Suprapubic skin (tissue), 4 donors: ENCODE measurements at places on chromosomes 16 and 17.

DNA sequence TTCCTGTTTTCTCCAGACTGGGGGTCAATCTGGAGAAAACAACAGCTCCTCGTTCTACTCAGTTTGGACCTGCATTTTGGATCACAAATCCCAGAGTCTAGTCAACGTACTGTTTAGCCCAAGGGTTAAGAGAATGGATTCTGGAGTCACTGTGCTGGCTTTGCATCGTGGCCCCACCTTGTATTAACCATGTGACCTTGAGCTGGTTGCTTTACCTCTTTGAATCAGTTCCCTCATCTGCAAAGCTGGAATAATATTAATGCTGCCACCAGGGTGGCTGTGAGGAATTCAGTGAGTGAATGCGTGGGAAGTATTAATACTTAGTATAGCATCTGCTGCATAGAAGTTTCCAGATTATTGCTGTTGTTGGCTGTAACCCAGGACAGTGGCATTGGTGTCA, 11.3 kb upstream of the DHRS7C start:
- DNase-seq = no peak

DNA sequence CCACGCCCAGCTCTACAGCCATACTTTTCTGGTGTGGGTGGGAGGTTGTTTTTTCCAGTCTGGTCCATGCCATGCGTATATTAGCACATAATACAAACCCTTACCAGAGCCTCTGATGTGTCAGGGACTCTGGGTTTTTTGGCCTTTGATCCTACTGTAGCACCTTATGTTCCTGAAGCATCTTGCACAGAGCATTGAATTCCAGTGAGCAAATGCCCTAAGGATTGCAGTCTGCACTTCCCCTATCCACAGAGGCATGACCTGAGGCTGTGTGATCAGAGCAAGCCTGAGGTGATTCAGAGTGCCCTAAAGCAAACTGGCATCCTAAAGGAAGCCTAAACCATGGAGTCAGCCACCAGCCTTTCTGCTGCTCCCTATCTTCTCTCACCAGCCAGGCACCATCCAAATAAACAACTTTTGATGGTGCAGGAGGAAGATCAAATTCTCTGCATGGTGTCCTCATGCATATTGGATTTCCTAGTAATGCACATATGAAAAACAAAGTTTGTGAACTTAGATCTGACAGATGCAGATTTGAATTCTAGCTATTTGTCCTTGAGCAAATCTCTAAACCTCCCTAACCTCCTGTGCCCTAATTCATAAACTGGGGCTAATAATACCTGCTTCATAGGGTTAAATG, 41.2 kb upstream of the HAS3 start:
- no peak for DNase-seq

DNA sequence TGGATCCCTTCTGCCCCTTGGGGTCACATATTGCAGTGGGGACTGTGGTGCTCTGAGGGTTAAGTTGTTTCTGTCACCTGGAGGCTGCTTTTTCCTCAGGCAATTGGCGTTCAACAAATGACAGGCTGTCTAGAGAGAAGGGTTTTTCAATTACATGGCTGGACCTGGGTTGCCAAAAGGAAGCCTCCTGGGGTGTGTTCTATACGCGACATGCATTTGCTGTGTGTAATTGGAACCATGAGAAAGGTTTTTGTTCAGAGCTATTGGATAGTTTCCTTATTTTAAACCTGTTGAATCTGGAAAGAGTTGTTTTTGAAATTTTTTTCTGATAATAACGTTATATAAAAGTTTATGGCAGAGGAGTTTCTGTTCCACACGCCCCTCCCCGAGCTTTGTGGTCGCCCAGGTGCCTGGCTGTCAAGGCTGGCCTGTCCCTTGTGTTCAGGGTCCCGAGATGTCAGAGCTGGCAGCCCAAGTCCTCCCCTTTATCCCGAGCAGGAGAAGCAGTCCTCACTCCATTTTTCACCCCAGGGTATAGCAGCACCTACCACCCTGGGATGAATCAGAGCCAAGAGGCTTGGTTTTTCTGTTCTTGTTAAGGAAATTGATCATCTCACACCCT, 26.1 kb upstream of the ZNF750 start:
- no peak for DNase-seq

GRCh38 chr17:13437966-13438779, 163.6 kb downstream of the HS3ST3A1 start:
- no peak for DNase-seq

DNA sequence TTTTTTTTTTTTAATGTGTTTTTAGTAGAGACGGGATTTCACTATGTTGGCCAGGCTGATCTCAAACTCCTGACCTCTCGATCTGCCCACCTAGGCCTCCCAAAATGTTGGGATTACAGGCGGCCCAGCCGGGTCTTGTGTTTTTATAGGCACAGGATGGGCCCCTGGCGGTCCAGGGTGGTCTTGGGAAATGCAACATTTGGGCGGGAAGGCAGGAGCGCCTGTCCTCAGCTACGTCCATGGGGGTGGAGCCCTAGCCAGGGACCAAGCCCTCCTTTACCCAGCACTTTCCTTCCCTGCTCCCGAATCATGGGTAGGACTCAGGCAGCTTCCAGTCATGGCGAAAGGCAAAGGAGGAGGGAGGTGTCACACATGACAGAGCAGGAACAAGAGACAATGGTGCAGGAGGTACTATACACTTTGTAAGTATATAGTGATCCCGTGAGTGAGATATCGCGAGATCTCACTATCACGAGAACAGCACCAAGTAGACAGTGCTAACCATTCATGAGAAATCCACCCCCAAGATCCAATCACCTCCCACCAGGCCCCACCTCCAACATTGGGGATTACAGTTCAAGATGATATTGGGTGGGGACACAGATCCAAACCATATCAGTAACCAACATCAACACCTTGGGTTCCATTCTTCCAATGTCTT, 226.7 kb upstream of the WSCD1 start:
- DNase-seq = no peak

GRCh38 chr17:16258901-16259300, 41.9 kb downstream of the PIGL start:
- no peak for DNase-seq

DNA sequence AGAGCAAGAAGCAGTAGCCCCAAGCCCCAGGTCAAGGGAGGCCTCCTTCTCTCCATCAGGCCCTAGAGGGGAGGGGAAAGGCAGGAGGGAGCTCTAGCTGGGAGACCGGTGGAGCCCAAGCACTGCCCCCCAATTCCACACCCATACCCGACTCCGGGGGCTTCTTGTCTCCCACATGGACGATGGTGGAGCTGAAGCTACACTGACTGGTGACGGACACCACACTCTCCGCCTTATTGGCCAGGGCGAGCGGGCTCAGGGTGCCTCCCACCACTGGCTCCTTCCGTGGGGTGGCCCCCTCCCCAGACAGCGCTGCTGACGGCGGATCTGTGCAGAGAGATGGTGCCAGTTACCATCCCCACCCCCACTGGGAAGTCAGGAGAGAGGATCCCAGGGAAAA, 6.4 kb downstream of the PER1 start:
- peak; percentile 67 for DNase-seq

DNA sequence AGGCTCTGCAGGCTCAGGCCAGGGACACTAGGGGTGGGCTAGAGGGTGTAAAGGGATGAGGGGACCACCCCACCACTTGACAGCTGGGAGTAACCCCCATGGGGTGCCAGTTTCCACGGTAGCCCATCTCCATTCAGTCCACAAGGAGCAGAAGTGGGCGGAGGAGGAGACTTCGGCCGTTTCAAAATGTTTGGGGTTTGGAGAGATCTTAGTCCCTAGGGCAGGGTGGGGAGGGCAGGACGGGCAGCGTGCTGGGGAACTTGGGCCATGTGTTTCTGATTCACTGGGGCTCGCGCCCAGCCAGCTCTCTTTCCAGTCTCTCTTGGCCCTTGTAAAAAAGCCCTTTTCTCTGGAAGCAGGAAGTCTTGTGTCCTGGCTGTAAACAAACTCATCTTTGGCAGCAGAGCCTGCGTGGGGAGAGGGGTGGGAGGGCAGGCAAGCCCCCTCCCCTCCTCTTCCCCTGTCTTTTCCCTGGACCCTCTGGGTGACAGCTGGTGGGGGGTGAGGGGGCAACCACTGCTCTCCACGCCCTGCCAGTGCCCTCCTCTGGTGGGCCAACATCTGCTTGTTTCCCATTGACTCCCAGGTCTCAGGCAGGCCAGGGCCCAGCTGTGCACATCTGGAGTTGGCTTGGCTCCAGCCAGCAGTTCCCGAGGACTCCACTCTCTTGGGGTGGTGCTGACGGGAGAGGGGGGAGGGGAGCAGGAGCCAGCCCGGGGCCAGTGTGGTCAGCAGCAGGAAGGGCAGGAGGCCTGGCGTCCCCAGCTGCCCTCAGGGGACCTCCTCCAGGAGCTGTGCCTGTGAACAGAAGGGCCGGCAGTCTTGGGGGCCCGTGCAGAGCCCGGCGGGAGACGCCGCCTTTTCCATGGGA, 8.1 kb downstream of the CYGB start:
- DNase-seq = peak; percentile 92

DNA sequence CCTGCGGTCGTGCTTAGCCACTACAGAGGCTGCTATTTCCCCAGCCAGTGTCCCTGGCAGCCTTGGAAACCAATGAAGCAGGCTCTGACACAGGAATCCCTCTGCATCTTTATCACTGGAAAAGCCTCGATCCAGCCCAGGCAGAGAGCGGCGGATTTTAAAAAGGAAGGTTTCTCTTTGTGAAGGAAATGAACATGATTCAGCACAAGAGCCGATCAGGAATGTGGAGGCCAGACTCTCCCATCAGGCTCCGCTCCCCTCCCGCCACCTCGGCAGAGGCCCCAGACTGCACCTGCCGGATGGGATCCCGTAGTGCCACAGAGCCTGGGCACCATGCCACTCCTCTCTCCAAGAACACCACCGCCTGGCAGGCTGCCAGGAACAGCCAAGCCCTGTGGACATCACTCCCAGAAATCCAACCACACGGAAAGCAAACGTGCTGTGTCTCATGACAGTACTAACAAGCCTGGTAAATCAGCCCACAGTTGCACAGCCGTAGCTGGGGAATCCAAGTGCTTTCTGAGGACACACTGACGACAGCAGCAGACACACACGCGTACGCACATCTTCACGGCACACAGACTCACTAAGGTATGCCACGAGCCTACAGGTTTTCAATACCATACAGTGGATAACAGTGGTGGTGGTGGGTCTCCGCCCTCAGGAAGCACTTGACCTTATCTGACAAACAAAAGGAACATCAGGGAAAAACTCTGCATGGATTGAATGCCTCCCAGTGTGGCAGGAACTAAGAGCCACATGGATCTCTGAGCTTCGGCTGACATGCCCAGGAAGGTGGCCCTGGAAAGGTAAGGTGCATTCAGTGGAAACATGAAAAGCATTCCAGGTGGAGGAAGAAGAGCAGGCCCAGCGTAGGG, 5.4 kb downstream of the LRRC75A start:
- DNase-seq = peak; percentile 90
